NCI-H524 (cell line): ENCODE measurements at places on chromosomes 16 and 17.

DNA sequence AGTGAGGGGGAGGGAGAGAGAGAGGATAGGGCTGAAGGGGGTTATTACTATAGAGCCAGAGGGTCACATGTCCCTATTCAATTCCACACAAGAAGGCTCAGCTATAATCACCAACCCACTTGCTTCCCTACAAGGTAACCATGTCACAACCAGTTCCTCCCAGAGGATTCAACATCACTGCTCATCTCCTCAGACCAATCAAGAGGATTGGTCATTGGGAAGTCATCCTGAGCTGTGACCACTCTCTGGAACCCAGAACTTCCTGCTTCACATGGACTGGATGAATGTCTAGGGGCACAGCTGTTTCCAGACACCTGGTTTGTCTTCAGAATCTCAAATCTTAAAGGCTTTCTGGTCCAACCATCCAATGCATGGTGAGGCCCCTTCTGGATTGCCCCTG is 154.9 kb upstream of the SDK2 start:
- no peak for DNase-seq

DNA sequence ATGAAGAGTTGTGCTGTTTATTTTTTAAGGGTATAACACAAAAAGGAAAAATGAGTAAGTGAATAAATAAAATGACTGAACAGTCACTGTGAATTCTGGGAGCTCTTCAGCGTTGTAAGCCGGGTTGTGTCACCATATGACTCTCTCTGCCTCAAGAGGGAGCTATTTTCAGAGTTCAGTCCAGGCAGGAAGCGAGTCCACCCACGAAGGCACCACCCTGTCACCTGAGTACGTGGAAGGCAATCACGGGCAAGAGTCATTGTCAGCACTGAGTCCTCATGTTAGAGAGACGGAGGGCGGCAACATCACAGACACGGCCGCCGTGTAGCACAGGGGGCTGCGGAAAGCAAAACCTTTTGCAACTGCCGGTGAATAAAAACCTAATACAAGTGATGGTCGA is 227.6 kb downstream of the UTP18 start:
- DNase-seq: peak; percentile 32

DNA sequence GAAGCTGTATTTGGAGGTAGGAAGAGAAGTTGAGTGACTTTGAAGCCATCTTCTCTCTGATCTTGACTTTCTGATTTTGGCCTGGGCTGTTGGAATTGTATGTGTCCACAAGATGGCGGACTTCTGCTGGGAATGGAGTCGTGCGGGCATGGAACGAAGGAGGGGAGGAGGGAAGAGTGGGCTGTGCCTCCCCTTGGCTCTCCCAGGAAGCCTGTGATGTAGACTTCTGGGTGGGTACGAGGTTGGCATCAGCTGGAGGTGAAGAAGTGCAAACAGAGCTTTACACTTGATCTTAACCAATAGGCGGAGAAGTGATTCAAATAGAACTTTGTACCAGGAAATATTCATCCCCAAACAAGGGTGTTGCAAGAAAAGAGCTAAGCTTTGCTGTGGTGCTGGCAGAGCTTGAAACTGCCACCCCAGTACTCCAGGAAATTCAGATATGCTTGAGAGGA is 7.4 kb upstream of the TMEM220 start:
- peak; percentile 35 for DNase-seq

DNA sequence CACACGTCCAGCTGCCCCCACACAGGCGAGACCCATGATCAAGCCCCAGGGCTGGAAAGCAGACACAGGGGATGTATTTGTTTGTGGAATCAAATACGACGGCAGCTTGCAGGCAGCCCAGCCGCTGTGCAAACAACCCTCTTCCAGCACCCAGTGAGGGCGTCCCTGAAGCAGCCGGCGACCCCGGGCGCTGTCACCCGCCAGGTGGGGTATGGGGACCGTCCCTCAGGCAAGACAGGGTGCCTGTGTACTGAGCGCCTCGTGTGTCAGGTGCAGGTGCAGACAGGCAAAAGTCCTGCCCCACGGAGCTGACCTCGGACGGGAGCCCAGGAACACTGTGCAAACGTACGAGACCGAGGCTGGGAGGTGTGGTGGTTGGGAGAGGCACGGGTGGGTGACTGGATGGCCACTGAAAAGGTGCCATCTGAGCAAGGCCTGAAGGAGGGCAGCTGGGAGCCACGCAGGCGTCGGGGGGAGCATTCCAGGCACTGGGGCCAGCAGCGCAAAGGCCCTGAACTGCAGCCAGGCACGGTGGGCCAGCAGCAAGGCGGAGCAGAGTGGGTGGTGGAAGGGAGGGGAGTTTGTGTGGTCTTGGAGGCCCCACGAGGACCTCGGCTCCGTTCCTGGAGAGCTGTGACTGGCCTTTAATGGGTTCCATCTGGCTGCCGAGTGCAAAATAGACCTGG is 48.5 kb downstream of the CBFA2T3 start:
- DNase-seq: no peak

DNA sequence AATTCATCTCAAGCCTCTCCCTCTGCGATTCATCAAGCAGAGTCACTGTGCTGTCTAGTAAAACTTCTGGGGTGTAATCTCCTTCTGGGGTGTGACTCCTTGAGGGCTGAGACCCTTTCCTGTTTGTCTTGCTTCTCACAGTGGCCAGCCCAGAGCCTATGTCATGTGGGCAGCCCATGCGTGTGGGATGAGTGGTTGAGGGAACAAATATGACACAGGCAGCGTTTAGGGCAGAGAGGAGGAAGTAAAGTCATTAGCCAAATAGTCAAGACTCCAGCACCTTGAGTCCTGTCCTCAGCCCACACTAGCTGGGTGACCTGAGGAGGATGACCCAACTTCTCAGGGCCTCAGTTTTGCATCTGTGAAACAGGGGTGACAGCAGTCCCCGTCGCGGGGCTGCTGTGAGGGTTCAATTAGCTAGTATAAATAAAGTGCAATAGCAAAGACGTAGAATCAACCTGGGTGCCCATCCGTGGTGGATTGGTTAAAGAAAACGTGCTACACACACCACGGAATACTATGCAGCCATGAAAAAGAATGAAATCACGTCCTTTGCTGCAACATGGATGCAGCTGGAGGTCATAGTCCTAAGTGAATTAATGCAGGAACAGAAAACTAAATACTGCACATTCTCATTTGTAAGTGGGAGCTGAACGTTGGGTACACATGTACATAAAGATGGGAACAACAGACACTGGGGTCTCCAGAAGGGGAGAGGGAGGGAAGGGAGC is 4.5 kb upstream of the ITGAX start:
- no peak for DNase-seq

- peak; percentile 76 for DNase-seq
Measured at GRCh38 chr16:87881324-87882200, 12.3 kb upstream of the SLC7A5 start.

- DNase-seq: no peak
Measured at GRCh38 chr17:7523033-7523432, 25.8 kb upstream of the TNFSF12 start.

GRCh38 chr17:49480836-49481615 is 14.1 kb upstream of the NGFR start:
- no peak for DNase-seq

- DNase-seq: no peak
Measured at GRCh38 chr17:68298601-68299000, 7.3 kb downstream of the ARSG start.

DNA sequence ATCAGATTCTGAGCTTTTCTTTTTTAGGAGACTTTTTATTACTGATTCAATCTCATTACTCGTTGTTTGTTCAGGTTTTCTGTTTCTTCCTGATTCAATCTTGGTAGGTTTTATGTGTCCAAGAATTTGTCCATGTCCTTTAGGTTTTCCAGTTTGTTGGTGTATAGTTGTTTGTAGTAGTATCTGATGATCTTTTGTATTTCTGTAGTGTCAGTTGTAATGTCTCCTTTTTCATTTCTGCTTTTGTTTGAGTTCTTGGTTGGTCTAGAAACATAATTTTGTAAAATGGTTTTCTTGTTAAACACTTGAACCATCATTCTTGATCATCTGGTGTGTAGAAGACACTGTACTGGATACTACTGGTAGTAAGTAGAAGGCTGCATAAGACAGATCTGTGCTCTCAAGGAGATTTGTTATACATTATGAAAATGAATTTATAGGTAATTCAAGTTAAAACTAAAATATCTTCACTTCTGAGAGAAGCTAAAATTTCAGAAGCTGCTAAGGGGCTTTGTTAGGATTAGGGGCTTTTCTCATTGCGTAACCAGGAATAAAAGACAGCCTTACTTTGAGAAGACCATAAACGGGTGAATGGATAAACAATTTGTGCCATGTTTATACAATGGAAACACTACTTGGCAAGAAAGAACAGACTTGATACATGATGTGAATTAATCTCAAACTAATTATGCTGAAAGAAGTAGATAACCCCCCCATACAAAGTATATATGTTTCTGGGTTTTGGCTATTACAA is 44.0 kb downstream of the NSRP1 start:
- DNase-seq: no peak

GRCh38 chr17:15468126-15468525 is 705 bp upstream of the CDRT4 start:
- no peak for DNase-seq

DNA sequence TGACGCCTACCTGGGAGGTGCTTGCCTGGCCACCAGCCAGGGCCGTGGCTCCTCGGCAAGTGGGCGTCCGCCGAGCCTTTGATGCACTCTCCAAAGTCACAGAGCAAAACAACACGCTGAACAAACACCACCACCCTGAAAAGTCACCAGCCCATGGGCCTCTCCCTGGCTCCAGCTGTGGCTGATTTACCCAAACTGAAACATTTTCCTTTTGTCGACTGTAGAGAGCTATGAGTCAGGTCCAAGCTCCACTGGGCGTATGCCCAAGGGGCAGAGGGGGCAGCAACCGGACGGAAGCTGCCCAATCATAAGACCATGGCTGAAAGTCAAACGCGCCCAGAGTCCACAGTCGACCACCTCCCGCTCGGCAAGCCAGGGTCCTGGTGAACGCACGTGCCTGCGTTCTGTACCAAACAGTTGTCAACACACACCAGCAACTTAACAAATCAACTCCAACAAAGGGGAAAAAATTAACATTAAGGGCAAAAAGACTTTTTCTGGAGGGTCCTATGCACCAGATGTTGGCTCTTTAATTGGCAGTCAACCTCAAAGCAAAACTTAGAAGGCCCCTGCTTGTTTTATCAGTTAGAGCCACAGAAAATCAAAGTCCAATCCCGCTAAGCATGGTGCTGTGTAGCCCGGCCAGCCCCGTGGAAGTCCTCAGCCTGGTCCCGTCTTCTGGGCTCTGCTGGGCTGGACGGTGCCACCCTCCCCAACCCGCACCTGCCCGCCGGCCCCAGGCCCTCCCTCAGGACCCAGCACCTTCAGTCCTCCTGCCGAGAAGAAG is 47.3 kb downstream of the TBC1D16 start:
- no peak for DNase-seq

GRCh38 chr16:68062910-68063393 is 22.2 kb upstream of the NFATC3 start:
- DNase-seq: no peak

DNA sequence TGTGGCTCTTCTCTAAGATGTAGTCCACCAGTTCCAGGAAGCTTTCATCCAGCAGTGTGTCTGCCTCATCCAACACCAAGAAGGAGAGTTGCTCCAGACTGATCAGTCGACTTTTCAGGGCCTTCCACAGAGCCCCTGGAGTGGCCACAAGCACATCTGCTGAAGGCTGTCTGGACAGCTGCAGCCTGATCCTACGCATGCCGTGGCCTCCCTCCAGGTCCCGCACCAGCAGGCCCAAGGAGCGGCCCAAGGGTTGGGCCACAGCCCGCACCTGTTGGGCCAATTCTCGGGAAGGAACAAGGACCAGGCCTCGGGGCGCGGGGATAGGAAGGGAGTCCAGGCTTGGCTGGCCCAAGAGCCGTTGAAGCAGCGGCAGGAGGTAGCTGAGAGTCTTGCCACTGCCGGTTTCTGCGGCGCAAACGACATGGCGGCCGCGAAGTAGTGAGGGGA is 729 bp downstream of the DDX28 start:
- no peak for DNase-seq

- DNase-seq: no peak
Measured at GRCh38 chr16:125011-125410, 13.5 kb downstream of the NPRL3 start.

- no peak for DNase-seq
Measured at GRCh38 chr16:79542237-79542774, 58.2 kb downstream of the MAF start.

DNA sequence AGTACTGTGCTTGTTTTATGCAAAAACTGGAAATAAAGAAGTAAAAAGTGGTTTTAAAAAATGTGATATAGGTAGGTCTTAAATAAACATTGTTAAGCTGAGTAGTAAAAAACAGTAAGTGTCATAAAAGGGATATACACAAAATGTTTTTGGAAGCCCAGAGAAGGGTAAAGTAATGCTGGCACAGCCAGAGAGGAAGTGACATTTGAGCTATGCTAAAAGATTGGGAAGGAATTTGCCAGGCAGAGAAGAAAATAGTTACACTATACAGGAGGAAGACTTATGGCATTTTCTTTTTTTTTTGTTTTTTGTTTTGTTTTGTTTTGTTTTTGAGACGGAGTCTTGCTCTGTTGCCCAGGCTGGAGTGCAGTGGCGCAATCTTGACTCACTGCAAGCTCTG is 40.8 kb upstream of the TAOK1 start:
- DNase-seq: no peak

DNA sequence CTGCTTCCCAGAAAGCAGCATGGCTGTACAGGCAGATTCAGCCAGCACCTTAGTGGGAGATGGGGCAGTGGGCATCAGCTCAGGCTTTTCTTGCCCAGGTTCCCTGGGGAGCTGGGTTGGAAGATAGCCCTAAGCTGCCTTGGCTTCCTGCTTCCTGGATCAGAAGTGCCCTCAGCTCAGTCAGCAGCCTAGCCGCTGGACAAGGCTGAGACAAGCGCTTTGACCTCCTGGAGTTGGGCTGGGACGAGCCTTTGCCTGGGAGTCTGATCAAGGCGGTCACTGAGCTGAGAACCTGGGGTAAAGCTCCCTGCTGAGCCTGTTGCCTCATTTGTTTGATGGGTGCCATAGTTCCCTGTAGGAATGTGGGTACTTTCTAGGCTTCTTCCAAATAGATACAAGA is 190.0 kb downstream of the RAB11FIP4 start:
- DNase-seq: no peak

GRCh38 chr17:9484789-9485188 is 90.8 kb downstream of the STX8 start:
- no peak for DNase-seq

DNA sequence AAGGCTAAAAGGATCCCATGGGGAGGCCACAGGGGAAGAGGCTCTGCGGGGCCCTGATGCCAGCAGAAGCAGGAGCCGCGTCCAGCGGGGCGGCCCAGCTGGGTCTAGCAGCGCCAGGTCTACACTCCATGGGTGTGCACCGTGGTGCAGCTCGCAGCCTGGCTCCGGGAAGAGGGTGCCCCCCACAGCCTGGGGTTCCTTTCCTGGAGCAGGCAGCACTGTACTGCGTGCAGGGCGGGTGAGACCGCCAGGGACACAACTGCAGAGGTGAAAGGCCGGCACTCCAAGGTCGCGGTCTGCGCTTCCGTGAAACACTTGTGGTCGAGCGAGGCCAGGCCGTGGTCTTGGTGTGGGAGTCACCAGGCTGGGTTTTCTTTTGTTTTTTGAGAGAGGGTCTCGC is 6.5 kb upstream of the CCDC154 start:
- DNase-seq: no peak
